Activated CD4-positive, alpha-beta T cell treated with anti-CD3 and anti-CD28 coated beads, Interleukin-2, amount 50 U/mL, for 48 hours (primary cell): ENCODE measurements at places on chromosomes 6 and 20.

DNA sequence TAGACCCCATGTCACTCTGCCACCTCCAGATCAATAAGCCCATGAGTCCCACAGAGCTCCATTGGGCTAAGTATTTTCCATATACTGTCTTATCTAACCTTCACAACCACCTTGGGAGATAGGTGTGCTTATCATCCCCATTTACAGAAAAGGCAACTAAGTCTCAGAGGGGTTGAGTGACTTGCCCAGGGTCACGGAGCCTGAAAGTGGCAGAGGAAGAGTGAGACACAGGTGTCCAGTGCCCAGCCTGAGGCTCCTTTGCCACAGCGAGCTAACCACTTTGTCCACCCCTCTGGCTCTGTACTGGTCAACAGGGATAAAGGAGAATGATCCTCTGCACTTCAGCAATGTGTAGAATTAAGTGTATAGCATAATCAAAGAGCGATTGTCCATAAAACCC, 124.5 kb downstream of the GMDS start:
- DNase-seq = no peak

- DNase-seq = no peak
Observed at GRCh38 chr6:151121900-151122299, 117.9 kb upstream of the AKAP12 start.

- DNase-seq = no peak
Observed at GRCh38 chr6:35264550-35265274, 5.2 kb downstream of the ZNF76 start.

- no peak for DNase-seq
Observed at GRCh38 chr6:151294561-151295101, 54.9 kb downstream of the AKAP12 start.

GRCh38 chr6:133889557-133890403, 867 bp downstream of the TCF21 start:
- DNase-seq = no peak

- no peak for DNase-seq
Observed at GRCh38 chr6:127533736-127534135, 14.6 kb upstream of the MTCL3 start.

DNA sequence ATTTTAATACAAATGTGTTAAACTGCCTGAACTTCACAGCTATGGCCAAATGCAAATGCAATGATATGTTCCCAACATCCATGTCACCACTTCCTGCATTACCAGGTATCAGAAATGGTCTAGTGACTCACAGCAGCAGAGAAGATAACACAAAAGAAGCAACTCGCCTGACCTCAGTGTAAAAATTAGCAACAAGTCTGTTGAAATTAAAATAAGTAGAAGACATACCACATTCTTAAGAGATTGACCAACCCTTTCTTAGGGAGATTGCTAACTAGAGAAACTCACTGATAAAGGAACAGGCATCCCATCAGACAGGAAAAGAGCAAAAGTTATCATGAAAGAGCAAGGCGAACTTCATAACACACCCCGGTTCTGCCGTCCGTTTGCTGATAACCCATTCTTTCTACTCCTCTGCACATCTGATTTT, 45.1 kb downstream of the RNASET2 start:
- no peak for DNase-seq
